ENCODE measurements at places on chromosomes 16 and 17.

DNA sequence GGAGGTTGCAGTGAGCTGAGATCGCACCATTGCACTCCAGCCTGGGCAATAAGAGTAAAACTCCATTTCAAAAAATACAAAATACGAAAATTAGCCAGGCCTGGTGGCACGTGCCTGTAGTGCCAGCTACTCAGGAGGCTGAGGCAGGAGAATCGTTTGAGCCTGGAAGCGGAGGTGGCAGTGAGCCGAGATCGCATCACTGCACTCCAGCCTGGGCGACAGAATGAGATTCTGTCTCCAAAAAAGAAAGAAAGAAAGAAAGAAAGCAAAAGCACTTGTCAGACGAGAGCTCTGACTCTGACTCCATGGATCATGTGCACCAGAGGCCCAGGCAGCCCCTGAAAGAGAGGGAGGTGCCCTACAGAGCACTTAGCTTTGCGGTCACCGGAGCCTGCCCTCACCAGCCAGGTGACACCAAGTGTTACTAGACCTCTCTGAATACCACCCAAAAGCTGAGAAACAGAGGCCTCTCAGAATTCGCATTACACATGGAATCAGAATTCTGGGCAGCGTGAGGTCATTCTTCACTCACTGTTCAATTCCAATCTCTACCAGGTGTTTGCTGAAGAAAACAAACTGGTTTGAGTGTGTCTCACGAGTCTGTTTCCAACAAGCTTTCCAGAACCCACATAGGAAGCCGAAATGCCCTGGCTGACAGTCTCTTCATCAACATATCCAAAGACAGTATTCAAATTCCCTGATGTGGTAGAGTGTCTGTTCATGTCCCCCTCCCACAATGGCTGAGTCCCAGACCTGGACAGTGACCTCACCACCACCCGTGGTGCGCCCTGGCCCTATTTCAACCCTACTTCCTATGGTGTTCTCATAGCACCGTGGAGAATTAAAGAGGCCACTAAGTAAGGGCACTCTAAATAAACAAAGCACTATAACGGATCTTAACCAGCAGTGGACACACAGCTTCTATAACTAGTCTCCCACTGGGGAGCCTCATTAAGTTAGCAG lies 1.5 kb downstream of the FLCN start:
- DNase-seq, result no peak

DNA sequence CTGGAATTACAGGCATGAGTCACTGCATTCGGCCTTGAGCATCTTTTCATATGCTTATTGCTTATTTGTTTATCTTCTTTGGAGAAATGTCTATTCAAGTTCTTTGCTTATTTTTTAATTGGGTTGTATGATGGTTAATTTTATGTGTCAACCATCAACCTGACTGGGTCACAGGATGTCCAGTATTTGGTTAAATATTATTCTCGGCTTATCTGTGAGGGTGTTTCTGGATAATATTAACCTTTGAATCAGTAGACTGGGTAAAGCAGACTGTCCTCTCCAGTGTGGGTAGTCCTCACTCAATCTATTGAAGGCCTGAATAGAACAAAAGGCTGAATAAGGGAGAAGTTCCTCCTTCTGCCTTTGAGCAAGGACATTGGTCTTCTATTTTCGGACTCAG lies 142.0 kb downstream of the SSH2 start:
- DNase-seq, result no peak

DNA sequence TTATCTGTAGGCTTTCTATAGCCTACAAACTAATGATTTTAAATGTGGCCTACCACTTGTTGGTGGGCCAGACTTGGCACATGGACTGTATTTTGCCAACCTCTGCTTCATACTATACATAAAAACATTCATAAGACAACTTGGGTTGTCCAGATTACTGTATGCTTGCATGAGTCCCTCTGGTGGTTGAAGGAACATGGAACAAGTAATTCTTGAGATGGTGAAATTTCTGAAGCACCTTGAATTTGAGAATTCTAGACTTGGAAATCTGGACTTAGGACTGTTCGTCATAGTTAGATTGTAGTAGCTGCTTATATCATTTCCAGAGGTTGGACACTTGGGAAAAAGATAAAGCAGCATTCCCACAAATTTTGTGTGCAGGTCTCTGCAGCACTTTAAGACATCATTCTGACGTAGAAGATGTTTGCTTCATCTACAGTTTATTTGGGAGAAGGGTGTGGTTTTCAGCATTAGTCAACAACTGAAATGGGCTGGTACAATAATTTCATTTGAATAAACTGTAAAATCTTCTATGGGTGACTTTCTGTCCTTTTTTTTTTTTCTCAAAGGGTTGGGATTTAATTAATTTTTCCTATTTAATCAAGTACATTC lies 31.2 kb downstream of the NFATC3 start:
- DNase-seq, result peak; percentile 58

GRCh38 chr17:47188271-47188875 lies 722 bp downstream of the CDC27 start:
- DNase-seq, result no peak

- DNase-seq, result no peak
These were observed 211.6 kb downstream of the WWOX start for GRCh38 chr16:78310990-78311561.

- peak; percentile 18 for DNase-seq
These were observed 578 bp downstream of the RAC3 start for GRCh38 chr17:82031885-82032627.

DNA sequence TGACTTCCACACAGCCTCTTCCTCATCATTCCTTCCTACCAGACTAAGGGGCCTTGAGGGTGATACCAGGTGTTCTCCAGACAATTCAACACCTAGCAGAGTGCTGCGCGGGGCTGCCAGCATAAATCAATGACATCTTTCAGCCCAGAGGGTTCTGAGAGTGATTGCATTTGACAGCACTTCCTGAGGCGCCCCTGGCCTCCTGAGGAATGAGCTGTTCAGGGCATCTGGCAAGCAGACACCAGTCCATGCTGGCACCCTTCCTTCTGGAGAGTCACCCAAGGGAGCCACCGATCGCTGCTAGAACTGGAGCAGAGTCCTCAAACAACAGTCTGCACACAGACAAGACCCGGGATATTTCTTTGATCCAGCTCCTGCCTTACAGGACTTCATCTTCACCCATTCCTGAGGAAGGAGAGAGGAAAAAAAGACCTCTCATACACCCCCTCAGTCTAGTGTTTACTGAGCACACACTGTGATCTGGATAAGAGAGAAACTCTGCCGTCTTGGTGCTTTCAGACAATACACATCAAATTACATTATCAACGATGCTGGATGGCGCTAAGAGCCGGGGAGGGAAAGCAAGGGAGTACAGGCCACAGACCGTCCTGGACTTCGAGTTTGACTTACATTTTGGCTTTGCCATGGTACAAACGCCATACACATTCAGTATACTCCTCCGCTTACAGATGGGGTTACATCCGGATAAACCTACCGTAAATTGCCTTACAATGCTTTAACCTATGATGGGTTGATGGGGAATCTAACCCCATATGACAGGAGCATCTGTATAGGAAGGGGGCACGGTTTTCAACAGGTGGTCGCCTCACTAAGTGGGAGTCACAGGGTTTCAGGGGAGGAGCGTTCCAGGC lies 23.0 kb downstream of the NPTX1 start:
- no peak for DNase-seq

GRCh38 chr16:85627526-85628264 lies 14.6 kb downstream of the GSE1 start:
- no peak for DNase-seq

DNA sequence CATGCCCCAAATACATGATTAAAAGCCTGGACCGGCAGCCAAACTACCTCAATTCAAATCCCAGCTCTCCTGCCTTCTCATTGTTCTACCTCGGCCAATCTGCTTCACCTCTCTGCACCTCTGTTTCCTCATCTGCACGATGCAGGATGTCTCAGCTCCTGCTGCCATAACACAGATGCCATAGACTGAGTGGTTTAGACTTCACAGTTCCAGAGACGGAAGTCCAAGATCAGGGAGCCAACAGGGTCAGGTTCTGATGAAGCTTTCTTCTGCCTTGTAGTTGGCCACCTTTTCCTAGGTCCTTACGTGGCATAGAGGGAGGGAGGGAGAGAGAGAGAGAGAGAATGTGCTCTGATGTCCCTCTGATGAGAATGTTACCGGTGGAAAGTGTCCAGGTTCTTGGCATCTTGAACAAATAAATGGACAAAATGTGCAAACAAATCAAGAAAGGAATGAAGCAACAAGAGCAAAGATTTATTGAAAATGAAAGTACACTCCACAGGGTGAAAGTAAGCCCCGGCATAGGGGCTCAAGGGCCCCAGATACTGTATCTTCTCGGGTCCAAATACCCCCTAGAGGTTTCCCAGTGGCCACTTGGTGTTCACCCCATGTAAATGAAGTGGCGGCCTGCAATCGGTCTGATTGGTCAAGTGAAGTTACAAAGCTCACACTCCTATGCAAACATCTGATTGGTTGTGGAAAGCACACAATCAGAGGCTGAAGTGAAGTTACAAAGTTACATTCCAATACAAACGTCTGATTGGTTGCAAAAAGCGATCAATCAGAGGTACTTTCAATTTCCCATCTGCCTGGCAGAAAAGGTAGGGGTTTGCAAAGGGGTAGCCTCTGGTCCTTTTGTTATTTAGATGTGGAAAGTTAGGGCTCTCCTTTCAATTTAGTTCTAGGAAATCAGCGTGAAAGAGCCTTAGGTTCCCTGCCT lies 43.3 kb upstream of the ZCCHC14 start:
- no peak for DNase-seq

DNA sequence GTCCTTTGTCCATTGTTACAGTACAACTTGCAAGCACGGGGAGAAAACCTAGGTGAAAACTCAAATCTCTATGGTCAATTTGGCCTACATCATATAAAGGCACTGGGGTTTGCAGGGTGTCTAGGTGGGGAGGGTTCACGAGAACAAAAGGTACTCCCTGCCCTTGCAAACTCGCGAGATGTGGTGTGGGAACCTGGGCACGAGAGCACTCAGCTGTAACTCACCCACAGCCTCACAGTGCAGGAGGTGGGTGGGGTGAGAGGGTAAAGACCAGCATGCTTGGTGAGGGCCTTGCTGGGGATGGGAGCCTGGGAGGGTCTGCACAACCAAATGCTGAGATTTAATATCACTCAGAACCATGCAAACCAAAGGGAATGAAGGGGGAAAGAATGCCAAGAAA lies 18.4 kb upstream of the ZNF594 start:
- DNase-seq, result no peak

DNA sequence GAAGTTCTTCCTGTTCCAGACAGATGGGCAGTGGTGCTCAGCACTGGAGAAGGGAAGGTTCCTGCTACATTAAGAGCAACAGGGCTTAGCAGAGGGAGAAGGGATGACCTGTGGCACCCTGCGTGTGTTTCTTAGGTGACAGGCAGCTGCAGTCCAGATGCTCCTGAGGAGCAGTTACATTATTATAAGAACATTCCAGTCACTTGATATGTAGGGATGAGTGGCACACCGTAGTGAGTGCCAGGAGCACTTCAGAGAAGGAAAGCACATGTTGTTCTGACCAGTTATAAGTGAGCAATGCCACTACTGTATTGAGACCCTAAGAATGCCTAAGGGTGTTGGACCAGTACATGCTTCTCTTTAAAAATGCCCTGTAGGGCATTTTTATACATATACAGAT lies 39.9 kb upstream of the MRC2 start:
- DNase-seq, result no peak

- peak; percentile 8 for DNase-seq
These were observed 94.2 kb downstream of the NTN1 start for GRCh38 chr17:9115214-9116191.

DNA sequence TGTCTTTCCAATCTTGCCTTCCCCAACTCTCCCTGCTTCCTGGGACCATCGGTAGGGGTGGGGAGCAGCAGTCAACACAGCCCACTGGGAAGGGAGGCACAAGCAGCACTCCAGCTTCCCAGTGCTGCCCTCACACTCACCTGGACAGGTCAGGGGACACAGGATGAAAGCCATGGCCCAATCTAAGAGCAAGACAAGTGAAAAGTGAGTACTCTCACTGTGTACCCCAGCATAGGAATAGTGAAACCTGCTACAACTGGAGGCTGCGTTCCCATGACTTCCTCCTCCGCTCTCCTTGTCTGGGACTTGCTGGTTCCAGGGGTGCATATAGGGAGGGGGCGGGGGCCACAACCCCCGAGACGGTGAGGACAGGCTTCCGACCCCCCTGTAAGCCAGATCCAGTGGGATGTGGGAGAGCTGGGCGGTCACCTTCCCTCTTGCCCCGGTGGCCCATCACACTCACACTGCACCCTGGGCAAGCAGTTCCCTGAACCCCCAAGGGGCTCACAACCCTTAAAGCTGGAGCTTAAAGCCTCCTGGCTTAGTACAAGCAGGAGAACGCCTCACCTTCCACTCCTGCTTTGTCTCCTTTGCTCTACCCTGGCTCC lies 29.5 kb upstream of the SLC25A19 start:
- no peak for DNase-seq

- no peak for DNase-seq
These were observed 13.7 kb downstream of the CANT1 start for GRCh38 chr17:78995761-78996451.

DNA sequence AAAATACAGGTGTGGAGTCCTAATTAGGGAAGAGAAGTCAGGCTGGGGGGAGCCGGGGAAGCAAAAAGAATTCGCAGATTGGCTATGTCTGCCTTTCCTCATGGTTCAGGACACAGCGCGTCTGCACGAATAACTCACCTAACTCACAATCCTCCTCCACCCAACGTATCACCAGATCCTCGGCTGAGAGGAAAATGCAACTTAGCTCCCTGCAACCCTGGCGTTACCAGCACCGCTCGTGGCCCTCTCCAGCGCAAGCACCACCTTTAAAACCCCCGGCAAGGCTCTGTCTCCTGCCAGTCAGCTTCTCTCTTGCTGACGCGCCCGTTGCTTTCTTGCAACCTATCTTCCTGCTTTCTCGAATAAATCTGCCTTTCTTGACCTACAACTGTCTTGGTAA lies 49.8 kb upstream of the METRNL start:
- DNase-seq, result no peak

- DNase-seq, result no peak
These were observed 79.3 kb upstream of the CNTNAP4 start for GRCh38 chr16:76197900-76198299.

GRCh38 chr17:78506454-78507309 lies 70.5 kb downstream of the DNAH17 start:
- DNase-seq, result no peak

DNA sequence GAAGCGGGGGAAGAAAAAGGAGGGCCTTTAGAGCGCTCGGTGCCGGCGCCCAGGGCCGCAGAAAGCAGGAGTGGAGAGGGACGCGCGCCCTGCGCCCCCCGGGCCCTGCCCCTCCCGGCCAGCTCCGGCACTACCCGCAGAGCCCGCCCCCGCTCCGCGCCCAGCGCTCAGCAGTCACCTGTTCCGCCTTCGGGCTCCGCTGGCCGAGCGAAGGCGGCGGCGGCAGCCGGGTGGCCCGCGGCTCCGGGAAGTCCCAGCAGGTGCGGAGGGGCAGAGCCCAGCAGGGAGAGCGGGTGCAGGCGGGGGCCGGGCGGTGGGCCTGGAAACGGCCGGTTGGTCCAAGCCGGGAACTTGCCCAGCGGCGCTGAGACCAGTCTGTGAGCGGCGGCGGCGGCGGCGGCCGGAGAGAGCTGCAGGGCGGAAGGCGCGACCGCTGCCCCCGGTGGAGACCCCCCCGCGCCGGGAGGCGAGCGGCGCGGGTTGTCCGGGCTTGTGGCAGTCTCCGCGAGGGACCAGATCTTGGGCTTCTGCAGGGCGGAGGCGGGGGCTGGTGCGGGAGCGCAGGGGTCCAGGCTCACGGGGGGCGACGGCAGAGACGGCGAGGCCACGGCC lies 2.2 kb downstream of the IRX3 start:
- DNase-seq, result no peak

GRCh38 chr16:14101415-14101814 lies 30.3 kb downstream of the MRTFB start:
- DNase-seq, result no peak
